CD14-positive monocyte (primary cell): ENCODE measurements at places on chromosomes 5 and 9. TPM values are rescaled to one million over a fixed set of nuclear protein-coding genes. Genes with fewer than 3 reads are reported as not detected.

Gene PKD2L2
- polyA plus RNA-seq: not detected in 2 replicates

Gene CCDC112
- polyA plus RNA-seq: 6.2 TPM

Gene SHOC1
- not detected in 2 replicates for polyA plus RNA-seq

Gene ADRB2
- 10.8 and 11.4 TPM in 2 replicates for polyA plus RNA-seq

Gene SEMA5A
- not detected for polyA plus RNA-seq

Gene REEP2
- polyA plus RNA-seq: not detected

Gene SPATA6L
- polyA plus RNA-seq: not detected in 2 replicates

Gene PCDHB11
- not detected in 2 replicates for polyA plus RNA-seq

Gene PCSK5
- polyA plus RNA-seq: 4.8 TPM

Gene TAF11L5
- polyA plus RNA-seq: not detected

Gene ORM2
- polyA plus RNA-seq: 0.30 TPM

Gene TRIP13
- polyA plus RNA-seq: 1.2 TPM

Gene PDZD2
- polyA plus RNA-seq: 0.10 TPM

Gene RASGEF1C
- not detected for polyA plus RNA-seq

Gene SURF4
- polyA plus RNA-seq: 175 TPM

Gene F2RL1
- polyA plus RNA-seq: 23.9 TPM

Gene ARAP3
- polyA plus RNA-seq: 2.2 TPM

Gene CCL27
- polyA plus RNA-seq: not detected in 2 replicates

Gene GABRA1
- not detected for polyA plus RNA-seq

Gene CTXN3
- polyA plus RNA-seq: not detected in 2 replicates

Gene C9
- polyA plus RNA-seq: not detected in 2 replicates

Gene ACTL7A
- not detected for polyA plus RNA-seq

Gene FAM221B
- polyA plus RNA-seq: not detected

Gene TLX3
- not detected for polyA plus RNA-seq

Gene SLC6A7
- polyA plus RNA-seq: not detected

Gene SPINK13
- not detected for polyA plus RNA-seq

Gene NSUN2
- 37.4 and 63.4 TPM in 2 replicates for polyA plus RNA-seq

Gene GPR150
- not detected for polyA plus RNA-seq

Gene SKIC3
- 24.6 TPM for polyA plus RNA-seq

Gene PCDHGB7
- polyA plus RNA-seq: not detected

Gene CCDC152
- polyA plus RNA-seq: 0.09 TPM

Gene MARVELD2
- 0.15 TPM for polyA plus RNA-seq

Gene LHX3
- not detected for polyA plus RNA-seq
